Stimulated activated CD4-positive, alpha-beta T cell treated with anti-CD3 and anti-CD28 coated beads, Interleukin-1b, Interleukin-23, amount 100 ng/mL, for 4 hours (primary cell): ENCODE measurements at places on chromosomes 3 and 15.

- DNase-seq, result peak; percentile 10
These were observed 35.2 kb downstream of the SLC6A20 start for GRCh38 chr3:45760878-45761711.

DNA sequence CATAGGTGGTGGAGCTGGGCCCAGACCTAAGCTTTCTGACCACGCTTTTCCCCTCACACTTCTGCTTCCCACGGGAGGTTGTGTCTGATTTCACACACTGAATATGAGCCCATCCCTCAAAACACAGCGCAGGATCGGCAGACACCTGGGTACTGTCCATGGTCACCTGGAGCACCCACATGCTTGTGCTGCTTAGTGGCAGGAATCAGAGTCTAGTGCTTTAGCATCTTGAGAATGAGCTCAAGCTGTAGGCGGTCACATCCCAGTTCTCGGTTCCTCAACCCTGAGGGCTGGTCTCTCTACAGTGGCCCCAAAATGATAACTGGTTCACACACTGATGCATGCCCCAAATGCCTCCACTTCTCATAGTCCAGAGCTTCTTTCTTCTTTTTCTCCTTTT lies 111.0 kb downstream of the SEMA5B start:
- no peak for DNase-seq

DNA sequence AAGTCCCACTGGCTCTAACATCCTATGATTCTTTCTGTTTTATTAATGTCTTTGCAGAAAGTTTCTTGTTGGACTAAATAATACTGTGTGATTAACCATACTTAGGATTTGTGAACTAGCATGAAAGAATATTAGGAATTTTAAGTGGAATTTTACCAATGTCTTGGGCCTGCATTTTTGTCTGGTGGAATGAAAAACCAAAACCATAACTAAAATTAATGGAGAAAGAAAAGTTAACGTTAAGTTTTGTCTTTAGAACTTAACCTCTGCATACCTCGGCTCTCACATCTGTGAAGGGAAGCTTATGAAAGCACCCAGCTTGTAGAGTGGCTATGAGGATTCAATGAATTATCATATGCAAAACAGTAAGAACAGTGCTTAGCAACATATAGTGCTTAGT lies 6.5 kb downstream of the FBN1 start:
- no peak for DNase-seq

DNA sequence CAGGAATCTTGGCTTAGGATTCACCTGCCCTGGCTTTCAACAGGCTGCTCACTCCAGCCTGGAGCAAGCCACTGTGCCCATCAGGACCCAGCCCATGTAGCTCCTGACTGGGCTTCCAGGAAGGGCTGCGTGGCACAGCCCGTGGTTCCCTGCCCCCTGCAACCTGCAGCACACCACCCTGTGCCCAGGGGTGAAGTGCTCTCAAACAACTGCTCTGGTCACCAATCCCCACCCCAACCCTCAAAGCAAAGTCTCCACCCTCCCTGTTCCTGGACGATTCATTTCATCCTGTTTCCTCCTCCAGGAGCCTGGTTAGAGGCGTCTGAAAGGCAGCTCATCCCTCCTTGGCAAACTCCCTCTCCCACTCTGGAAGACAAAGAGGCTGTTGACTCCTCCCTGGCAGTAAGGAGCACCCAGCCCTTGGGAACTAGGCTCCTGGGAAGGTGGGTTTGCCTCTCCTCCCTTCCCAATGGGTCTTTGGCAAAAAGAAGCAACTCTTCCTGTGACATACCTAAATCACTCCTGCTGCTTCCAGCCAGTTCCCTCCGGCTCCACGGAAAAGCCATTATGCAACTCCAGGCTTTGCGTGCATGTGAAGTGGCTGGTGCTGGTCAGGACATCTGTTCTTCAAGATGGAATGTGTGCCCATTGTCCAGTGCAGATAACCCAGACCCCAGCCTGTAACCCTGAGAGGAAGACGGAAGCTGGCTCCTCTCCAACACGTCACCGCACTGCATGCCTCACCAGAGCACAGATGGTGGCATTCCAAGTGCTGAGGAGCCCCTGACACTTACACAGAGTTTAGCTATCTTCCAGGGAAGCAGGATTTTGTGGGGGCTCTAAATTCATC lies 29.1 kb upstream of the VIPR1 start:
- no peak for DNase-seq

GRCh38 chr3:155335724-155336354 lies 42.4 kb upstream of the STRIT1 start:
- DNase-seq, result no peak

DNA sequence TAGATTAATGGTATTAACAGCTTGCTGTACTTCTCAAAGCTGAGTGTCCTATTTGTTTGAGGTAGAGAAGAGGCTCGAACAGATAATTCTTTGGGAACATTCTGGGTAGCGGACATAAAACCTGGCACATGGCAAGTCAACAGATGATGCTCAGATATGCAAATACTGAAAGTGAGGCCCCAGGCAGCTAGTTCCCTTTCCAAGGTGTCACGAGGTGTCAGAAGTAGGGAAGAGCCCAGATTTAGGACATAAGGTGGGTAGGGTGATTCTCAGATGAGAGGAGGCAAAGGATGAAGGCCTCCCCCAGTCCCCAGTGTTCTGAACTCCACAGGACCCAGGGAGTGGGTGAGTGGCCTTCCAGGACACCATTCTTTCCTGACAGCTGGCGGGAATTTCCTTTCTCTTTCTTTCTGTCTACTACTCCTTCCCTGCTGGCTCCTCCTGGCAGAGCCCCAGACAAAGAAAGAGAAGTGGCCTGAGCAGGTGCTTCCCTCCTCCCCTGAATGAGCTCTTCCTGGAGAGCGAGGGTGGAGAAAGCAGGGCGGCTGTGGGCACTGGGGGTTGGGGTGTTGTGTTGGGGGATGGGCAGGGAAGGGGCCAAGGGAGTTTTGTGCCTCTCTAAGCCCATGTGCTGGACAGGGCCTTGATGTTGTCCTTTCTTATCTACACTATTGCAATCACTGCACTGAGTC lies 87.5 kb downstream of the CORO2B start:
- DNase-seq, result no peak

DNA sequence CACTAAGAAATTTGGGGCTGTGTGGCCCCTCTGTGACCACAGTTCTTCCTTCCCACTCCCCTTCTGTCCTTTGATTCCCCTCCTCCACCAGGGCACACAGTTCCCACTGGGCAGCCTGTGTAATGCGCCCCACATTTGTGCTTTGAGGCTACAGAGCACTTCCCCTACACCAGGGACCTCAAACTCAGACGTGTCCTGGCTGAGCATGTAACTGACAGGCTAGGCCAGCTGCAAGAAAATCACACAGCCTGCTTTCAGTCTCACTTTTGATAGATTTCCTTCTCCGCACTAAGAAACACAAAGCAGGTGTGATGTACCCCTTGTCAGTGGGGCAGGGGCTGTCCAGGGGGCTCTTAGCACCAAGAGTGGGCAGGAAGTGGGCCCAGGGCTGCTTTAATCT lies 29.6 kb downstream of the PRKCD start:
- no peak for DNase-seq

- no peak for DNase-seq
These were observed 18.8 kb downstream of the GNB4 start for GRCh38 chr3:179432451-179432850.

DNA sequence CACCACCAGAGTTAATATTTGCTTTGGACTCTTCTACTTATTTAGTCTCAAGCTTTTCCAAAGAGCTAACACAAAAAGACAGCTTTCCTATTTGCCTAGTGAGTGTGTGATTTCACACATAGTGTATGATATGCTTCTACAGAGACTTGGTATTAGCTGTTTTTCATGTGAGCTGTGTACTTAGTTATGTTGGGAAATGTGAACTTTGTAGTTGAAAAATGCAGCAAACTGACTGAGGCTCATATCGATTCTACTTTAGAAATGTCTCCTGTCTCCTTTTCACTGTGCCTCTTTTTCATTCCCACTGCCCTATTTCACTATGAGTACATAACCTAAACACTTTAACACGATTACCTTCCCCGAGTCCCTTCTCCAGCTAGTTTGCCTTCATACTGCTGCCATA lies 136.5 kb downstream of the ALCAM start:
- no peak for DNase-seq

DNA sequence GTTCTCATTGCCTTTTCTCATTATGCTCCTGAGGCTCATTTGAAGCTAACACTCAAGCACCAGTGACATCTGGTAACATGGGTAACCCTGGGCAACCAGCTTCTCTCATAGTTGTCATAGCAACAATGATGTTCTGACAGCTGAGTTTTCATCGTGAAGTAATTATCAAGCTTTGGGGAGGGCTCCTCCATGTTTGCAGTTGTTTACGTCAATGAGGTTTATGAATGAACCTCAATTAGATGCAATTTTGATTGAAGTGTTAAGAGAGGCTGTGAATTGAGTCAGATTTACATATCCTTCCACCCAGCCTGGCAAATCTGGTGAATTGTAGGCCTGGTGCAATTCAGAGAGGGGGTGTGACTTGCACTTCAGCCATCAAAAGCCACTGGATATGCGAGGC lies 119.3 kb upstream of the CHD2 start:
- DNase-seq, result no peak

DNA sequence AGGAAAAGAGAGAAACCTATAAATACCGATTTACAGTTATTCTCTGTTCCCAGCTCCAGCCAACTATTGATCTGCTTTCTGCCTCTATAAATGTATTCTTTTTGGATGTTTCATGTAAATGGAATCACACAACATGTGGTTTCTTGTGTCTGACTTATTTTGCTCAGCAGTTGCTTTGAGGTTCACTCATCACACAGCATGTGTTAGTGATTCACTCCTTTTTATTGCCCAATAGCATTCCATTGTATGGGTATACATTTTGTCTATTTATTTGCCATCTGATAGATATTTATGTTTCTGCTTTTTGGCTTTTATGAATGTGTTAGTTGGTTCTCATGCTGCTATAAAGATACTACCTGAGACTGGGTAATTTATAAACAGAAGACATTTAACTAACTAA lies 23.6 kb downstream of the CCR1 start:
- no peak for DNase-seq

GRCh38 chr3:23913873-23914743 lies 2.7 kb downstream of the NKIRAS1 start:
- DNase-seq, result no peak

GRCh38 chr15:64480891-64481290 lies 20.5 kb downstream of the ZNF609 start:
- no peak for DNase-seq

GRCh38 chr3:11534011-11534792 lies 109.5 kb downstream of the VGLL4 start:
- DNase-seq, result no peak

DNA sequence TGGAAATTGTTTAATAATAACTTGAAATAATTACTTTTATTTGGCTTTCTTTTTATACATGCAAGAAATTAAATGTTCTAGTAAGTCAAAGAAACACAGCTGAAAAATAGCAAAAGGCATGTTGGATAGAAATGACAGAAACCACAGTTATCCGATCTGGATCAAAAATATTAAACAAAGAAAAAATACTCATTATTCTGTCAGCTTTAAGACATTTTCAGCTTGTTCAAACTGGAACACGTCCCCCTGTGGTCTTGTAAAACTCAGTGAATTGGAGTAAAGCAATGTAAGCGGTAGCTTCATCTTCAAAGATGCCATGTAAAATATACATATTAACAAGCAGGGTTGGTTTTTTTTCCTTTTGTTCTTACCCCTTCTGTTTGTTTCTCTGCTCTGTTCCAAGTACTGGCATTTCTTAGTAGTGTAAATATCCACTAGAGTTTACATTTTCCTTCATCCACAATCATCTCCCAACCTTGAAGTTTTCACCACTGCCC lies 223.4 kb downstream of the IGSF11 start:
- DNase-seq, result no peak

DNA sequence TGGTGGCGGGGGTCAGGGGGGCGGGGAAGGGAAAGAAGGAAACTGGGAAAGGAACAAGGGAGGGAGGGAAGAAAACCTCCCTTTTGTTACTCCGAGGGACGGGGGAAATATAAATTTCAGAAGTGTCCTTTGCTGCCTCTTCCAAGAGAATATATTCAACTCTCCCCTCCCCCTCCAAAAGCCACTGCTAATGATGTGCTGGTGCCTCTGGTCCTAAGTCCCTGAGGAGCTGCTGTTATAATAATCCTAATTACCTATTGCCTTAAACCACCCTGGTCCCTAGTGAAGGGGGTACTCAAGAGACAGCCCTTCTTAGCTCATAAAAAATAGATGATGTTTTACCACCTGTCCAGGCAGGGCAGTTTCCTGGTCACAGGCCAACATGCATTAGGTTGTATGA lies 118.3 kb upstream of the TRIM42 start:
- no peak for DNase-seq

DNA sequence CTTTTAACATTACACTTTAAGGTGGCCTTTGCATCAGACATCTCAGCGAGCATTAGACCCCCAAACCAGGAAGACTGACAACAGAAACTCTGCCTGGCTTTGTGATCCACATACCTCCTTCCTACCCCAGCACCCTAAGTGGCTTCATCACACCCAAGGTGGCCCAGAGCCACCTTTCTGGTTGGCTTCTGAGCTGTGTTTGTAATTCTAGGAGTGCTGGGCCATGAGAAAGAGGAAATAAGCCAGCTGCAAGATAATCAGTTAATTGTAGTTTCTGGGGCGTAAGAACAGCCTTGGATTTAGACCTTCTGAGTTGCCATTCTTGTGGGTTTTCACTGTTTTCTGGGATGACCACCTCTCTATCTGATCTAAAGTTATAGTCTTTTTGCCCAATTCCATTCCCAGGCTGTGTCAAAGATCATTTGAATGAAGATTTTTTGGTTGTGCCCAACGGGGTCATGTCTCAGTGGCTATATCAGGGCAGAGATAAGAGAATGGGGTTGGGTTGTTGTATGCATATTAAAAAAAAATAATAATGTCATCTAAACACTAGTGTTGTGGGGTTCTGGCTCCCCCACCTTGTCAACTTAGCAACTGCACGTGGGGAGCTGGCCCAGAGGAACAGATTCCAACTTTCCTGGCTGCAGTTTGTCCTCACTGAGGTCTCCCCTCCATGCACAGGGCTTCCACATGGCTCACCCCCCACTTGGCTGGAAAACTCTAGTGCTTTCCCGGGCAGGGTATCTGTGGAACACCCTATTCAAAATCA lies 234.8 kb upstream of the WNT5A start:
- DNase-seq, result no peak

GRCh38 chr3:52292247-52293065 lies 4.8 kb downstream of the GLYCTK start:
- DNase-seq, result no peak

DNA sequence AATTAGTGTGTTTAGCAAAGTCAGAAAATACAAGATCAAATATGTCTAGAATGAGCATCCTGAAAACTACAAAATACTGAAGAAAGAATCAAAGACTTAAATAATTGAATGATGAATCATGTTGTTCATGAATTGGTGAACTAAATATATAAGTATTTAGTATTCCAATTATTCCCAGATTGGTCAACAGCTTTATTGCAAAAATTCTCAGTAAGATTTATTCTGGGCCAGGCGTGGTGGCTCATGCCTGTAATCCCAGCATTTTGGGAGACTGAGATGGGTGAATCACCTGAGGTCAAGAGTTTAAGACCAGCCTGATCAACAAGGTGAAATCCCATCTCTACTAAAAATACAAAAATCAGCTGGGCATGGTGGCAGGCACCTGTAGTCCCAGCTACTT lies 250.0 kb upstream of the NECTIN3 start:
- no peak for DNase-seq
